GM13976 (cell line): ENCODE measurements at places on chromosomes 7 and 10.
A peak's percentile ranks its signal among the peaks of the same experiment; 100 is the strongest.

DNA sequence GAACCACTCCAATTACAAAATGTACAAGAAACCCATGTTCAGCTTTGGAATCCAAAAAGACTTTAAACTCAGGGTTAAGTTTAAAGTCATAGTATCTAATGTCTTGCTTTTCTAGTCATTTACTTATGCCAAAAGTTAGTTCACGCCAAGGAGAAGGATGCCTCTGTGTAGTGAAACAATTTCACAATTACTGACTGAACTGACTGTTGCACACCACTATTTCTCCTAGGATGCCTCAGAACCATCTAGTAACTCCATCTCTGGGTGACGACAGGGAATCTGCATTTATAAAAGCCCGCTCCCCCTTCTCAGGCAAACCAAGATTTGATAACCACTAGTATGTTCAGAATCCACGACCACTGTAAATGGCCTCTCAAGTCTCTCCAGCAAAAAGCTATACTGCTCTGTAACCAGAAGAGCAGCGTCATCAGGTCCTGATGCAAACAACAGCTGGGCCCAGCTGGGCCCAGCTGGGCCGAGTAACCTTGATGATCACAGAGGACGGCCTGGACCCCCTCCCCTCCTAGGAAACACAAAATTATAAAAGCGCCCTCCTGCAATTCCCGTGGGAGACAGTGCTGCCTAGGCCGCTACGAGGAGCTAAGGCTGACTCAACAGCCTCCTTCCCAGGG is 680 bp upstream of the ADO start:
- DNase-seq, result no peak

DNA sequence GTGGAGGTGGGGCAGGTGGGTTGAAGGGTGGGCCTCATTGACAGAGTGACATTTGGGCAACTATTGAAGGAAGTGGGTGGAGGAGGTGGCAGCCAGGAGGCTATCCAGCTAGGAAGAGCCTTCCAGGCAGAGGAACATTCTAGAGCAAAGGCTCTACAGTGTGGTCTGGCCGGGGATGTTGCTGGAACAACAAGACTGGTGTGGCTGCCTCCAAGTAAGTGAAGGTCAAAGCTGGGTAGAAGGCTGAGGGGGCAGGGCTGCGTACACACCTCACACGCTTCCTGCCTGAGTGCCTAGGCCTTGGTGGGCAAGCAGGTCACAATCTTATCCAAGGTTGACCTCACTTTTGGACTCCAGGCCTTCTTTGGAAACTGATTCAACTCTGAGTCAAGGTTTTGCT is 6.6 kb downstream of the CPA1 start:
- no peak for DNase-seq

DNA sequence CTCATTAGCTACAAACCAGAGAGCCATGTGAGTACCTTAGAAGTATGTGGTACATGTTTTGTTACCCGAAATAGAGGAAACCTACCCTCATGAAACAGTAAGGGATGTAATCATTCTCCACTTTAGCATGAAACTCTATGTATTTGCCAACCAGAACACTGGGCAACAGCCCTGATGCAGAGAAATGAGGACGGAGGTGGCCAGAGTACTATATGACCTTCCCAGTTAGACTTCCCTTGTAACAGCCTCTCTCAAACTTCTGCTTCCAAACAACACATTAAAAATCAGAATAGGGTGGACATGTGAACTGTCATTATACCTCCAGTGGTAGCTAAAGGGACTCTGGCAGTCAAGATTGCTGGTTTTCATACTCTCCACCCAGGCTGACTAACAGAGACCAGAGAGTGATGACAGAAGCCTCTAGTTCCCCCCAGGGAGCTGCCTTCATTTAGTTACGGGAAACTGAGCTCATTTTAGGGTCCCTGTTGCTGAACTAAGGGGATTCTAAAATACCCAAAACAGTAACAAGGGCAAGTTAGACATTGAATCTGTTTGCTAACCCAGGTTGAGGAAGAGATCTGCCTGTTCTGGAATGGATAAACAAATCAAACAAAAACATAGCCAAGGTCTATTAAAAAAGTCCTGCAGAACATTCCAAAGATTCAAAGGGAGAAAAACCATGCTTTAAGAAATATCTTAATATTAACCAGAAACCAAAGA is 83.1 kb downstream of the VPS41 start:
- DNase-seq, result peak; percentile 35

- DNase-seq, result peak; percentile 31
These were observed 989 bp downstream of the ERLIN1 start for GRCh38 chr10:100184840-100185239.

GRCh38 chr10:62096256-62096933 is 172.2 kb downstream of the RTKN2 start:
- DNase-seq, result no peak

DNA sequence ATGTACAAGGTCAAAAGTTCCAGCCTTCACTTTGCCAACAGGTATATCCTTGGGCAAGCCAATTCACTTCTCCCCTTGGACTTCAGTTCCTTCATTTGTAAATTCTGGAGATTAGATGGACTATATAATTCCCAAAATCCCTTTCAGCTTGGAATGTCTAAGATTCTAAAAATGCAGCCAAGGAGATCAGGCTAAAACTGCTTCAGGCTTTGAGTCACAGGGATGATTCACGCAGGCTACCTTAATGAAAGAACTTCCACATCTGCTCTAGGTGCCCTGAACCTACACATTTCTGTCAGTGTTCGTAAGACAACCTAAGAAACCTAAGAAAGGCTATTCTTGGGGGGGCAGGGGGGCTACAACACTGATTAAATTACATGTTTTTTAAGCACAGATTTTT is 7.1 kb downstream of the CPVL start:
- DNase-seq, result no peak

DNA sequence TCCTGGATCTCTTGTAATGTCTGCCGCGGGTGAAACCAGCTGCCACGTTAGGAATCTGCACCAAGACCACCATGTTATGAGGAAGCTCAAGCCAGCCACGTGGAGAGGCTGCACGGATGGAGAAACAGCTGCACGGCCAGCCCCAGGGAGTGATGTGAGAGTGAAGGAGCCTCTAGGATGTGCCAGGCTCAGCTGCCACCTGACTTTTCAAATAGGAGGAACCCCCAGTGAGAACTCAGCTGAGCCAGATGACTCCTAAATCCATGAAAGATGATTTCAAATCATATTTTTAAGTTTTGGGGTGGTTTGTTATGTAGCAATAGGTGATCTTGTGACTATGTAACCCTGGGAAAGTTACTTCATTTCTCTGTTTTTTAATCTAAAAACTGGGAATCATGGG is 71.7 kb downstream of the PRKAG2 start:
- no peak for DNase-seq

GRCh38 chr7:130891254-130892094 is 157.5 kb upstream of the KLF14 start:
- DNase-seq, result no peak

GRCh38 chr10:57880446-57881227 is 387.1 kb downstream of the IPMK start:
- DNase-seq, result no peak

DNA sequence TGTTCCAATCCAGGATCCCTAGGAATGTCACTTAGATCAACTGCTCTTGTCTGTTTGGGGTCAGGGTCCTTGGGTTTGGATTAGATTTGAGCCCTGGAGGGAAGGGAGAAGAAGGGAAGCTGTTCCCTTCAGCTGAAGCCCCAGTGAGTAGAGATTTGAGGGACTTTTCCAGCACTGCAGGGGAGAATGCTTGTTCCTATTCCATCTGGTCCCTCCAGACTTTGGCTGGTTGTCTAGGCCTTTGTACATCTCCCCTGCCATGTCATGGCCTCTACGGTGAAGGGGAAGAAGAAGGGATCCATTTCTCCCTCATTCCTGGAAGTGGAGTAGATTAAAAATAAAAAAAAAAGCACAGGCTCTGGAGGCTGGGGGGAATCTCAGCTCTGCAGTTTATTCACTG is 11.1 kb downstream of the C10orf62 start:
- DNase-seq, result no peak

DNA sequence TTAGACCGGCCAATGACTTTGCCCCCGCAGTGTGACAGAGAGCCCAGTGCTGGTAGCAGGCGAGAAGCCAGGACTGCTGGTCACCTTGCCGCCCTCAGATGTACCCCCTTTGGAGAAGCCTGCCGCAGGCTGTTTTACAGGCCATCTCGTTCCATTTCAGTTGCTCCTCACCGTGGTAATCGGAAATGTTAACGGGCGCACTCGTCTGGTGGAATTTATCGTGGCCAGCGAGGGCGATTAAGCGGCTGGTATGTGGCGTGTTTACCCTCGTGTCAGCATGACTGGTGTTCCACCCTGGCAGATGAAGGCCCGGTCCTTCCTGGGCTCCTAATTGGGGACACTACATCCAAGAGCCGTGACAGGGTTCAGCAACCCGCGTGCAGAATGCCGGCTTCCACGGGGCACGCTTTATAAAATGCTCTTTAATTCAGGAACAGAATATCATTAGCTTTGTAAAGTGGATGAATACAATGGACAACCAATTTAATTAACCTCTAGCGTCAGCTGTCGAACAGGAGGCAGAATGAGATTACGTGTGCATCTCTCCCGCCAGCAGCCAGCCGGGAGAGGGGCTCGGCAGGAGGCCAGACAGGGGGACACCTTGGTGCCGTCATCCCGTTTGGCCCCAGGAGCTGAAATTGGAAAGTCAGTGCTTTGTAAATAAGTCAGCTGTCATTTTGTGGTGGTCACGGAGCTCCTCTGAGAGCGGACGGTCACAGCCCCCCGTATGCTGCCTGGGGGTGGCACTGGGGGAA is 108.3 kb downstream of the NKX6-2 start:
- DNase-seq, result no peak

GRCh38 chr10:104327745-104328645 is 10.3 kb downstream of the ITPRIP start:
- no peak for DNase-seq

- no peak for DNase-seq
These were observed 16.5 kb downstream of the ECHDC3 start for GRCh38 chr10:11758527-11759236.

DNA sequence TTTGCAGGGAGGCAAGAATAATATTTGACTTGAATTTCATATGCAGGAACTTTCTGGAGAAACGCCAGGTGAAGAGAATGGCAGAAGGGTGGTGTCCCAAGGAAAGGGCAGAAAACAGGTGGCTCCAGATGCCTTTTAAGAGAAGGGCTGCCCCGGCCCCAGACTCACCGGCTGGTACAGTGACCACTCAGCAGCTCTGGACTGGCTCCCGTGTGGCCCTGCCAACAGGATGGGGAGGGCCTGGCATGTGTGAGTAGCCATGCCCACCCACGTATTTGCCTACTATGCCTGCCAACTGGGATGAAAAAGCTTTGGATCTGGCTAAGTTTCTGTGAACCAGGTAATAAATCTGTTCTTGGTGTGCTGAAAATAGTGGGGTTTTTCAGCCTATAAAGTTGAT is 159.5 kb downstream of the PRKAG2 start:
- DNase-seq, result no peak

- peak; percentile 25 for DNase-seq
These were observed 5.8 kb downstream of the H2BK1 start for GRCh38 chr7:151204383-151205032.

DNA sequence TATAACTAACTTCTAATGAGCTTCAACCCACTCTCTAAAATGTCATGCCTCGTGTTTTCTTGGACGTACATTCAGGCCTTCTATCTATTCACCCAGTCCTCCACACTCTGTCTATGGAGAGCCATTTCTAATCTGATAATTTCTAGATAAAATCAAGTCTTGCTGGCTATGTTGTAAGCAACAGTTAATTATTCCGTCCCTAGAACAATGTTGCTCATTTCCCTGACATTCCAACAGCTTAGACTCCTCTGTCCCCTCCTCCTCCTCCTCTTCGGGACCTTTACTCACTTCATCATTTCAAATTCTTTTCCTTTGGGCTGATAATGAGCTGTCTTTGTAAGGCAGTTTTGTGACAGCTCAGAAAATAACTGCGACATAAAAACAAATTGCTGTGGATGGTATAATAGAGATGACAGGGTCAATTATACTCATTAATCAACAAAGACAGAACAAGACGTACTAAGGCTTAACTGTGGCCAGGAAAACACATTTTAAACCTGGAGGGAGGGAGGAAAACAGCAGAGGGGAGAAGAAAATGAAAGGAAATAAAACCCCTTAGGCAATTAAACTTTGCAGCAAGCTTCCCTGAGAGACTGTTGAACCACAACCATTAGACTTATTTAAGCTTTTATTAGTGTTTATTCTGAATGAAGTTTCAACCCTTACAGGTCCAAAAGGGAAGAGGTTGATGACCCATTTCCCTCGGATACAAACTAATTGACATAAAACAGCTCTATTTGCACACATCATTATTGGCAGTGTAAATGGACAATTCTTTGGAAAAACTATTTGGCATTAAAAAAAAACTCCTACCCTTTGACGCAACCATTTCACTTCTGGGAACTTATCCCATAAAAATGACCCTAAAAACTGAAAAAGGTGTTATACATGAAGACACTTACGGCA is 179.1 kb downstream of the SFMBT2 start:
- no peak for DNase-seq

DNA sequence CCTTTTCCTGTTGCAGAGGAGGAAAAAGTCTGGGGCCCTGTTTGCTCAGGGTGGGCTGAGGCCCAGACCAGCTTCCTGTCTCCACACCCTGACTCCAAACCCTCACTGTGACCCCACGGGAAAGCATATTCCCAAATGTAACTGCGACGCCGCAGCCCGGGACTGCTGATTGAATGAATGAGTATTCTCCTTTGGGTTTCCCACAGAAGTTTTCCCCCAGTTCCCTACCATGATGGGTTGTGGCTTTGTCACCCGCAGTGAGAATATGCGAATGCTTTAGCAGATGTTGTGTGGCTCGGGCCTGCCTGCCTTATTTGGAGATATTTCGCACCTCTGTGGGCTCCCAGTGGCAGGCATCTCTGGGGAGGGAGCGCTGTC is 50.6 kb downstream of the MGMT start:
- DNase-seq, result no peak

DNA sequence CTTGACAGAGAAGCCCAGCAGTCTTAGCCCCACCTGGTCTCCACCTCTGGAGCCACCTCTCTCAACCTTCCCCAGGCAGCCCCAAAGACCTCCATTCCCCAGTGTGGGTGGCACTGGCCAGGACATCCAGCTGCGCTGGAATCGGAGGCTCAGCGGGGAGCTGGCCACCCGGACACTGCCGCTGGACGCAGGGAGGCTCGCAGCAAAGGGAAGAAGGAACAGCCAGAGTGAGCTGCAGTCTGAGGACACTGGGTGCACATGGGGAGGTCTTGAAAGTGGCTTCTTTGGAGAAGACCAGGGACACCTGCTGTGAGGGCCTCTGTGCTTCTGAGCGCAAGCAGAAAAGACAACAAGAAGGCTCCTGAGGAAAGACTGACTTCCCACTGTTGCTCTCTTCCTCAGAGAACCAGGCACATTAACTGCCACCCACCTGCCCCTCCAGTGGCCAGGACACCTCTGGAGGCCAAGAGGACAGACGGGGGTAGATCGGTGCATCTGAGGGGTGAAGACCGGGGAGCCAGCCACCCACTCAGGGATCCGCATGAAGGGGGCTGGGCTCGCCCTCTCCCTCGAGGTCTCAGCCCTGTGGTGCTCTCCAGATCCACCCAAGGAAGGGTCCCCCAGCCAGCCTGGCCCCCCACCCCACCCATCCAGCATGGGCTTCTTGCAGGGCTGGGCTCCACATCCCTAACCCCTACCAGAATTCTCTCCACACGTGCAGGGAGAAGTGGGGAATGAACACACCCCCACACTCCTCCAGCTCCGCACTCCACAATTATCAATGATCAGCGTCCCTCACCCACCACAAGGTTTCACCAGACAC is 1.8 kb downstream of the CAMK2B start:
- no peak for DNase-seq
